ENCODE measurements at places on chromosomes 7 and 10. TPM values are rescaled to one million over a fixed set of nuclear protein-coding genes. Genes with fewer than 3 reads are reported as not detected.
A peak's percentile ranks its signal among the peaks of the same experiment; 100 is the strongest.

- DNase-seq = peak; percentile 86
These were observed 11.1 kb downstream of the STEAP1B start for GRCh38 chr7:22488643-22489462.

DNA sequence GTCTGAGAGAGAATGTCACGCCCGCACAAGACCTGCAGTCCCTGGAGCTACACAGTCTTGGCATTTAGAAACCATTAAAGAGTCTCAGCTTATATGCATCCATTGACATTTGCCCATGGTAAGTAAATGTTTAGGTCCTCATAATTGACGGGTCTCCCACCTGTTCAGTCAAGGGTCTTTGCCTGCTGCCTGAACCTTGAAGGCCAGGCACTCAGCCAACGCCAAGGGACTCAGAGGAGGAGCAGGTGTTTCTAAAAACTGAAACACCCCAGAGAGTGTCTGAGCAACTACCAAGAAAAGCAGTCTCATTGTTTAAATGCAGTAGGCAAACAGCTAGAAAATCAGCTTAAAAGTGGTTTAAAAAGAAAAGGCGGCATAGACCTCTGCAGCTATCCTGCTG, 264.7 kb upstream of the AKR1E2 start:
- no peak for DNase-seq

- peak; percentile 36 for DNase-seq
These were observed 612.4 kb downstream of the TNS3 start for GRCh38 chr7:46969303-46970130.

DNA sequence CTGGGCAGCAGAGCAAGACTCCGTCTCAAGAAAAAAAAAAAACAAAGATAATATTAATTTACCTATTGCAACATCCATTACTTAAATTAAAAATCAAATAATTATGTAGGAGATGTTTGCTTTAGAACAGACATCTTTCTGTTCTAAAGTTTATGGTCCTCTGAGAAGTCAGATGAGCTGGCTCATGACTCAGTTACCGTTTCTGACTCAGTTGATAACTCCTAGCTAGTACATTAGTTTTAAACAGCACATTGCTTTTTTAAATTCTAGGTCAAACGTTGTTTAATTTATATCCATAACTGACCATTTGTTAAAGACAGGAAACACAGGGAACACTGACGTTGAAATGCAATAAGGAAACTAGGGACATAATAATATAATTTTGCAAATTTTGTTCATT, 162.7 kb downstream of the ETV1 start:
- no peak for DNase-seq

The GNAT3 gene
- total RNA-seq = not detected
